ENCODE measurements at places on chromosomes 7 and 10. TPM values are rescaled to one million over a fixed set of nuclear protein-coding genes. Genes with fewer than 3 reads are reported as not detected.

DNA sequence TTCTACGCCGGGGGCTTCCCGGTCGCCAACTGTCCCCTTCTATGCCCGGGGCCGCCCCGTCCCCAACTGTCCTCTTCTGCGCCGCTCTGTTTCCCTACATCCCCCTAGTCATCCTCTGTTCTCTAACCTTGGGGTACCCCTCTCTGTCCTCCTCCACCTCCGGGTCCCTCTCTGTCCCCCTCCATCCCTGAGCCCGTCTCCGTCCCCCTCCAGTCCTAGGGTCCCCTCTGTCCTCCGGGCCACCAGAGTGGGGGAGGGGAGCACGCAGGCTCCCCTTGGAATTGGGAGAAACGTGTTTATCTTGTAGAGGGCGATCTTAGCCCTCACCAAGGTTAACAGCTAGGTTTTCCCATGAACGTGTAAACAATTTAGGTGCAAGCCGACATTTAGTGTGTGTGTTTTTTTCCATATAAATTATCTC lies 852 bp upstream of the KLF6 start:
- peaks cover 12% of the 10 kb centered on the region for H3K36me3 ChIP-seq
- peak overlapping the region; percentile 97 for H3K27ac ChIP-seq
- peak overlapping the region; percentile 90 for H3K4me3 ChIP-seq
- no peak for DNase-seq
- H3K27me3 ChIP-seq, result no peaks in the 10 kb centered on the region

GRCh38 chr7:122311734-122312450 lies 7.3 kb upstream of the FEZF1 start:
- peaks cover 15% of the 10 kb centered on the region for H3K36me3 ChIP-seq
- H3K27ac ChIP-seq, result no peak overlapping the region
- H3K4me3 ChIP-seq, result no peak overlapping the region
- H3K27me3 ChIP-seq, result peaks cover 52% of the 10 kb centered on the region
- H3K4me1 ChIP-seq, result no peaks in the 10 kb centered on the region

- H3K36me3 ChIP-seq, result no peaks in the 10 kb centered on the region
- H3K4me3 ChIP-seq, result no peak overlapping the region
- no peak overlapping the region for H3K27ac ChIP-seq
- H3K4me1 ChIP-seq, result no peaks in the 10 kb centered on the region
- H3K27me3 ChIP-seq, result no peaks in the 10 kb centered on the region
Measured at GRCh38 chr7:138338361-138338760, 121.7 kb upstream of the TRIM24 start.

GRCh38 chr7:77561352-77561751 lies 24.3 kb downstream of the PTPN12 start:
- H3K27ac ChIP-seq, result no peak overlapping the region
- no peaks in the 10 kb centered on the region for H3K36me3 ChIP-seq
- H3K27me3 ChIP-seq, result no peaks in the 10 kb centered on the region
- H3K4me3 ChIP-seq, result no peak overlapping the region

GRCh38 chr10:73529089-73529832 lies 33.4 kb upstream of the PPP3CB start:
- peaks cover 4% of the 10 kb centered on the region for H3K36me3 ChIP-seq
- H3K27me3 ChIP-seq, result no peaks in the 10 kb centered on the region
- H3K4me3 ChIP-seq, result no peak overlapping the region
- peak; percentile 67 for DNase-seq
- H3K4me1 ChIP-seq, result no peaks in the 10 kb centered on the region
- H3K27ac ChIP-seq, result no peak overlapping the region

DNA sequence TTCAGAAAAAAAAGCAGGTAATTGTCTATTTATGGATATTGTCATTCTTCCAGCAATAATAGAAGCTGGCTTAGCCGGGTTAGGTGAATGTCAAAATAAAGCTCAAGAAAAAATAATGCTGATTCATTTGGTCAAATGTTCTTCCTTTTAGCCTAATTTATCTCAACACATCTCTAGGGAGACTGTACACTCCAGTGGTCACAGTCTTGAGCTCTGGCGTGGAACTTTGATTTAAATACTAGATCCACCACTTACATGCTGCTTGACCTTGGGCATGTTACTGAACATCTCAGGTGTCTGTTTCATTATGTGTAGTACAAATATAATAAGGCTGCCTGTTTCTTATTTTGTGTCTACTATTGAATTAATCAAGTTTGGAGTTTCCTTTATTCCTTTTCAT lies 22.0 kb downstream of the PRTFDC1 start:
- H3K4me3 ChIP-seq, result no peak overlapping the region
- DNase-seq, result no peak
- H3K36me3 ChIP-seq, result peaks cover 11% of the 10 kb centered on the region
- H3K27ac ChIP-seq, result no peak overlapping the region

The EBLN1 gene
- not detected for total RNA-seq

DNA sequence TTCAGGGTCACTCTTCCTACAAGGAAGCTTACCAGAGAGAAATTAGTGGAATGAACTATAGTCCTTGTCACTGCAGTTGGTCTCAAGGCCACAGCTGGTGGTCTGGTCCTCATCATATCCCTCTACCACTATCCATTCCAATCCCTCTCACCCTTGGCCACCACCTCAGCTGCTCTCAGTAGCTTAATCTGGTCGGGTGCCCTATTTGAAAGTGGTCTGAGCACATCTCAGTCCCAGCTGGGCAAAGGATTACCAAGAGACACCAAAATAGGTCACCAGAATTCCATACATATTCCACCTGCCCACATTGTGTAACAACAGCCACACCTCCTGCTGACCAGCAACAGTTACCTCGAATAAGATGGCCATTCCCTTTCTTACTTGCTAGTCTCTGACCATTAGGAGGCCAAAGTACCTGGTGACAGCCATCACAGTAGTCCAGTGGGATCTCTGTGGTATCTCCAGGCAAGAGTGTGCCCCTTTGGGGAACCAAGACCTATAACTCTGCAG lies 3.3 kb upstream of the ZC3HAV1 start:
- no peak for DNase-seq
- H3K4me3 ChIP-seq, result no peak overlapping the region
- H3K27ac ChIP-seq, result peak overlapping the region; percentile 99
- no peaks in the 10 kb centered on the region for H3K27me3 ChIP-seq
- peaks cover 9% of the 10 kb centered on the region for H3K36me3 ChIP-seq
- peaks cover 60% of the 10 kb centered on the region for H3K4me1 ChIP-seq

The MYL10 gene
- not detected for total RNA-seq

- no peaks in the 10 kb centered on the region for H3K36me3 ChIP-seq
- no peak for DNase-seq
- H3K27ac ChIP-seq, result no peak overlapping the region
- peaks cover 46% of the 10 kb centered on the region for H3K27me3 ChIP-seq
Measured at GRCh38 chr10:50248598-50248997, 2.7 kb downstream of the ASAH2 start.

DNA sequence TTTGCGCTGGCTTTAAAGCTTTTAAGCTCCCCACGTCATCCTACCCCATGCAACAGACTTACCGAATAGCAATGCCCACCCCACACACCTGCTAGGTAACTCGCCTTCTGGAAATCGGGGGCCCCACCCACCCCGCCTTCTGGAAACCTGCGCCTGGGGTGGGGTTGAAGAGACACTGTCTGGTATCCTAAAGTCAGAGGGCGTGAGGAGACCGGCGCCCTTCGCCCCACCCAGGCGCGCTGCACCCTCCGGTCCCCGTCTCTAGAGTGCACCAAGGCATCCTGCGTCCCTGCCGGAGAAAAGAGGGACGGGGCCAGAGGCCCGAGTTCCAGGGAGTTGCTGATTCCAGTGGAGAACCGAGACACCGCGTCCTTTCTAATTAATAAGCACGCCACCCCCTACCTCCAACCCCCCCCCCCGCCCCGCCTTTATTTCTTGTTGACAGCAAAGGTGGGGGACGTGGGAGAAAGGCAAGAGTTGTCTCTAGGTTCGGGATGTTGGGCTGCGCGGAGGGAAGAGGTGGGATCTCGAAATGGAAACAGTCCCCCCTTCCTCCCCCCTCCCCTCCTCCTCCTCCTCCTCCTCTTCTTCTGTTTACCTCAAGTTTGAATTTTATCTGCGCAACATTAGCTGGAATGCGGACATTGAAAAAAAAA lies 220.9 kb upstream of the MKLN1 start:
- peak overlapping the region; percentile 96 for H3K27ac ChIP-seq

GRCh38 chr7:12943781-12944180 lies 256.3 kb downstream of the ARL4A start:
- no peak for DNase-seq
- no peak overlapping the region for H3K27ac ChIP-seq
- no peaks in the 10 kb centered on the region for H3K4me1 ChIP-seq
- no peaks in the 10 kb centered on the region for H3K36me3 ChIP-seq

The PVRIG gene
- total RNA-seq, result 83.8 TPM

GRCh38 chr10:14322526-14323188 lies 8.1 kb downstream of the FRMD4A start:
- no peak overlapping the region for H3K4me3 ChIP-seq
- no peaks in the 10 kb centered on the region for H3K4me1 ChIP-seq
- H3K27ac ChIP-seq, result no peak overlapping the region
- H3K27me3 ChIP-seq, result peaks cover 24% of the 10 kb centered on the region

- H3K4me1 ChIP-seq, result no peaks in the 10 kb centered on the region
- H3K27me3 ChIP-seq, result peaks cover 6% of the 10 kb centered on the region
- H3K4me3 ChIP-seq, result no peak overlapping the region
Measured at GRCh38 chr10:132521041-132521465, 16.5 kb upstream of the INPP5A start.

- DNase-seq, result no peak
- peaks cover 1% of the 10 kb centered on the region for H3K27me3 ChIP-seq
- no peaks in the 10 kb centered on the region for H3K4me1 ChIP-seq
Measured at GRCh38 chr7:95482424-95482823, 3.3 kb upstream of the ASB4 start.

DNA sequence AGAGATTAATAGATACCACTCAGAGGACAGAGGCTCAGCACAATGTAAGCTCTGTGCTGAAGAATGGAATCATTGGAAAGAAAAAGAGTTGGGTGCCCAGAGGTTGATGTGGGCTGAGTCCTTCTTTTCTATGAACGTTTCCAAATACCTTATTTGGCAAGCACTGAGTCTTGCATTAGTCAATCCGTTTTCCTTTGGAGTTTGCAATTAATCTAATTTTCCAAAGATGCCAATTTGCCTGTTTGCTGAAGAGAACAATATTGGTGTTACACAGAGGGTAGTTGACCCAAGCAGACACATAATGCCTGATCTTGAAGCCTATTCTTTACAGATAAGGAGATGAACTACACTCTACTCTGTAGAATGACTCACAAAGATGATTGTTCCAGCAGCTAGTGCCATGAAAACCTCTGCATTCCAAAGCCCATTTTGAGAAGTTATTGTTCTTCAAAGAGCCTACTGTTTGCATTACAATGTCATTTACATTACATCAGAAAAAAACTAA lies 55.4 kb upstream of the MET start:
- H3K27me3 ChIP-seq, result peaks cover 21% of the 10 kb centered on the region
- peaks cover 2% of the 10 kb centered on the region for H3K36me3 ChIP-seq
- H3K27ac ChIP-seq, result no peak overlapping the region
- H3K4me3 ChIP-seq, result no peak overlapping the region
- H3K4me1 ChIP-seq, result no peaks in the 10 kb centered on the region
- DNase-seq, result no peak

The TET1 gene
- total RNA-seq, result 3.2 TPM

The ELFN1 gene
- total RNA-seq, result not detected

The PDE6C gene
- total RNA-seq, result not detected

The GTF2I gene
- 206 TPM for total RNA-seq

- H3K4me1 ChIP-seq, result peaks cover 2% of the 10 kb centered on the region
- H3K4me3 ChIP-seq, result no peak overlapping the region
- H3K27ac ChIP-seq, result no peak overlapping the region
- H3K36me3 ChIP-seq, result peaks cover 39% of the 10 kb centered on the region
- H3K27me3 ChIP-seq, result no peaks in the 10 kb centered on the region
Measured at GRCh38 chr7:75971961-75972763, 22.2 kb downstream of the TMEM120A start.

The CASD1 gene
- 33.8 TPM for total RNA-seq

- H3K27ac ChIP-seq, result no peak overlapping the region
- H3K36me3 ChIP-seq, result no peaks in the 10 kb centered on the region
- H3K4me3 ChIP-seq, result no peak overlapping the region
- peaks cover 4% of the 10 kb centered on the region for H3K4me1 ChIP-seq
- peaks cover 4% of the 10 kb centered on the region for H3K27me3 ChIP-seq
- no peak for DNase-seq
Measured at GRCh38 chr10:124174673-124175645, 81.6 kb upstream of the CHST15 start.

DNA sequence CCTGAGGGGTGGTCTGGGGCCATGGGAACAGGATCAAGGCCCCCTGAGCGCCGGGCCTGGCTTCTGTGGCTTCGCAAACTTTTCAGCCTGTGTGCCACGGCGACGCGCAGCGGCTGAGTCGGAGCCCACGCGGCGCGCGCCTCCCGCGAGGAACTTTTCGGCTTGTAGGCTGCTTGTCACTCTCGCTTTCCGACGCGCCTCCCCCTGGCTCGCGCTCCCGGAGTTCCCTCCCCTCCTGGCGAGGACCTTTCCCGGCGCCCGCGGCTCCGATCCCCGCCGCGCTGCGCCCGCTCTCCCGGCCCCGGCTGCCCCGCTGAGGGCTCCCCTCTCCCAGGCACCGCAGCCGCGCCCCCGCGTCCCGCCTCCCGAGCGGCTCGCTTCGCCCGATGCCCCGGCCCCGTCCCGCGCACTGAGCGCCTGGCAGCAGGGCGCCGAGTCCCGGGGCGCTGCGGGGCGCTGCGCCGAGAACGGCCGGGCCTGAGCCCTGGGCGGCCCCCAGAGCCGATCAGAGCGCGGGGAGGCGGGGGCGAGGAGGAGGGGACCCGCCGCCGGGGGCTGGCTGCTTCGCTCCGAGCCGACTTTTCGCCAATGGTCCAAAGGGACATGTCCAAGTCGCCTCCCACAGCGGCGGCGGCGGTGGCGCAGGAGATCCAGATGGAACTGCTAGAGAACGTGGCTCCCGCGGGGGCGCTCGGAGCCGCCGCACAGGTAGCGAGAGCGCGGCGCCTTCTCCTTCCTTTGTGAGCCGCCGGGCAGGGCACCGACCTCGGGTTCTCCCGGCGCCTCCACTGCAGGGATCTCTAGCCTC lies at the start of gene CACNB2:
CACNB2 (plus strand) TSS at position 276 of the 808 bp plus-strand sequence.
- no peaks in the 10 kb centered on the region for H3K4me1 ChIP-seq
- no peak for DNase-seq
- no peak within 1 kb of the TSS for H3K27ac ChIP-seq

The TUBAL3 gene
- not detected for total RNA-seq
